ENCODE measurements at places on chromosomes 5 and 9. TPM values are rescaled to one million over a fixed set of nuclear protein-coding genes. Genes with fewer than 3 reads are reported as not detected.
A peak's percentile ranks its signal among the peaks of the same experiment; 100 is the strongest.

C6 gene
- not detected for total RNA-seq

DNA sequence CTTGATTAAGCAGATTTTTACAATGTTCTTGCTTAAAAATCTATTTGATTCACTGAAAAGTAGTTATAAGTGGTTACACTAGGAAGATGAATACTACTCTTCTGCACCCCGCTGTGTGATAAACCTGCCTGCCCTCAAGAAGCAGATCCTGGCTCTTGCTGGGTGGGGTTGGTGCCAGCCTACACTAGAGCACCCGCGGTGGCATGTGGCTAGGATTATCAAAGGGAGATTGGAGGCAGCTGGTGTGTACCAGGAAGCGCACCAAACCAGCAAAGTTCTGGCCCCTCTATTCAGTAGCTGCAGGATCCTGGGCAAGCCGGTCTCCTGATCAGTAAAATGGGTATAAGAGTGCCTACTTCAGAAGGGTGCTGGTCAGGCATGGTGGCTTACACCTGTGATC is 43.5 kb downstream of the PRLR start:
- no peak for DNase-seq

NEUROG1 gene
- total RNA-seq, result not detected

GRCh38 chr9:121376214-121376830 is 6.3 kb upstream of the STOM start:
- DNase-seq, result no peak

N4BP3 gene
- total RNA-seq, result 0.25 TPM

DNA sequence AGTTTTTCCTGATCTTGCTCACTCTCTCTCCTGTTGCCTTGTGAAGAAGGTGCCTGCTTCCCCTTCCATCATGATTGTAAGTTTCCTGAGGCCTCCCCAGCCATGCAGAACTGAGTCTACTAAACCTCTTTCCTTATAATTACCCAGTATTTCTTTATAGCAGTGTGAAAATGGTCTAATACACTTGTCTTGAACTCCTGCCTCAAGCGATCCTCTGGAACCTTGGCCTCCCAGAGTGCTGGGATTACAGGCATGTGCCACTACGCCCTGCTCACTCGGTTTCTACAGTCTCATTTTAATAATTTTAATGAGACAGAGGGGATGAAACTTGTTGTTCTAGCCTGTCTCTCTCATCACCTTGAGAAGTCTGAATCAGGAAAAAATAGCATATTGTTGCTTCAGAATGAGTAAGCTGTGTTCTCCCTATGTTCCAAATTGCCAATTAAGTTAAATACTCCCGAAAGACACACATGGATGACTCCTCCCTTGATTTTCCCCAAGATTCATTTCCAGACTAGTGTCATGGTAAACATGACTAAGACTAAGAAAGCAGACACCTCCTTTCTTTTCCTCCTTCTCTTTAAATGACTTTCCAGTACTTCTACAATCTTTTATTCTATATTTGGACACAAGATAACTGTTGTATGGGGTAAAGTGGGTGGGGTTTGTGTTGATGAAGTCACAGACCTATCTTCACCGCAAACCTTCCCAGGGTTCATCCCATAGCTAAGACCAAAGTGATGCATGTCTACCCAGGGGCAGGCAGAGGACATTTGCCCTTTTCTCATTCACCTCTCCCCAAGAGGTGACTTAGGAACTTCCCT is 7.8 kb upstream of the DNAJC18 start:
- DNase-seq, result no peak

DNA sequence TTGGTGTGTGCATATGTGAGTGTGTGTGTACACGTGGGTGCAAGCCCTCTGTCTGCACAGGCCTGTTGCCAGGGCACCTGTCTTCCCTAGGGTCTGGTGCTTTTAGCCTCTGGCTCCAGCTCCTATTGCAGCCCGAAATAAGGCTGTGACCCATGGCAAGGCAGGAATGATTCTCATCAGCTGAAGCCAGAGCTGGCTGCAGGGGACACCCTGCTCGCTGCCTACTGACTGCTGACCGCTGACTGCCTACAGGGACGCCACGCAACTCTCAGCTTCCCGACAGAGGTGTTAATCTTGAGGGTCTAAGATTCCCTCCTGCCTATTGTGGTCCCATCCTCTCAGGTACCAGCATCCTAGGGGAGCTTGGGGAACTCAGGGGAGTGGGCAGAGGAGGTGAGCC is at the start of gene MYOZ3:
Gene MYOZ3 (plus strand): TSS at position 166 of the 400 bp plus-strand sequence. CDS start 1,691 bp downstream, outside the sequence.
- DNase-seq, result no peak

DENND1A gene
- total RNA-seq, result 9.5 TPM

PCDHGA6 gene
- 1.5 TPM for total RNA-seq

- peak; percentile 48 for DNase-seq
These were observed 60.9 kb upstream of the GDNF start for GRCh38 chr5:37900692-37901091.

DNAH5 gene
- 1.5 TPM for total RNA-seq

TOR2A gene
- total RNA-seq, result 6.3 TPM

DNA sequence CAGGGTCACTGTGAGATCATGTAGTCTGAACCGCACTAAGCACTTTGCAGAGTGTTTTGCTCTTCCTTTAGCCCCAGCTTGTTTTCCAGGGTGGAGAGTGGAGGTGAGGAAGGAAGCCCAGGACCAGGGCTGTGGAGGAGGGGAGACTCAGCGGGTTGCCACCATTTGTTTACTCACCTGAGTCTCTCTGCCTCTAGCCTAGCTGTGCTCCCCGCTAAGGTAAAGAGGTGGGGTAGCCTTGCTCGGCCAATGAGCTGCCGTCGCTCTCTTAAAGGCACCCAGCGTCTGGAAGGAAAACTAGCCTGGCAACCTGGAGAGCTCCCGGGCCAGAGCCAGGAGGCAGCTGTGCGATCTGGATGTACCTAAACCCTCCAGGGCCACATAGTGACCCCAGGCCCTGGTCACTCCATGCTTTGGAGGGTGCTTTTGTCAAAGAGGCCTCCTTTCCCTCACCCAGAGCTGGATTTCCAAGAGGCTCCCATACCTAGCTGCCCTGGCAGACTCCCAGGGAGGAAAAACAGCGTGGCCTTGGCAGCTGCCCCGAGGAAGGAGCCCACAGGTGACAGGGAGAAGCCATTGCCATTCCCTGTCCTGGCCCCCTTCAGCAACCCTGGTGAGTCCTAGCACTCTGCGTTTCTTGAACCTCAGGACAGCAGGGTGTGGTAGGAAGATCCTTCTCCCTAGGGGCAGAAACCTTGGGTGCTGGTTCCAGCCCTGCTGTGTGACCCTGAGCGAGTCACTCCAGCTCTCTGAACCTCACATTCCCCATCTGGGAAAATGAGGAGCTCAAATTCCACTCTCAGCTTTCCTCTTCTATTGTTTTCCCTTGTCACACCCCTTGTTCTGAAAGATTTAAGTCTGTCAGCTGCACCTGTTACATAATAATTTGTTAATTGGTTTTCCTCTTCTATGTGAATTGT is 42.4 kb upstream of the LARP1 start:
- DNase-seq, result no peak

RCL1 gene
- 10.6 TPM for total RNA-seq

GRCh38 chr5:76701298-76701697 is 14.6 kb upstream of the F2R start:
- DNase-seq, result no peak

SLC4A9 gene
- not detected for total RNA-seq

GRCh38 chr5:112238473-112238872 is 180.6 kb downstream of the EPB41L4A start:
- no peak for DNase-seq

SPATA31A5 gene
- not detected for total RNA-seq

DNA sequence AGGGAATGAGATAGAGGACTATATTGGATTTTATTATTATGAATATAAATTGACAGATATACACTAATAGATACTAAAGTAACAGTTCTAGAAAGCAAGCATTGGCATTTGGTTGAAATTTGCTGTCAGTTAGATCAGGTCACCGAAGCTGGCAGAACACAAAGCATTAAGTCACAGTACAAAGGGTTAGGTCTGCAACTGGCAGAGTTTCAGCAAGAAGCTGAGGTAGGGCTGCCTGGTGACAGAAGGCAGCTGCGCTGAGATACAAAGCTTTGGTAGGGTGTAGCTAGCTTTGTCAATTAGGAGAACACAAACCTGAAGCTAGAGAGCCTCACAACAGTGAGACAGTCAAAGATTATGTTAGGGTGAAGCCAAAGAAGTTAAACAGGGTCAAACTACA is 6.3 kb upstream of the CSNK1G3 start:
- DNase-seq, result no peak

GRCh38 chr5:14767735-14768507 is 103.4 kb downstream of the OTULIN start:
- DNase-seq, result peak; percentile 56

- DNase-seq, result no peak
These were observed 159.3 kb downstream of the GABBR2 start for GRCh38 chr9:98549401-98549800.

- DNase-seq, result peak; percentile 88
These were observed 14.3 kb downstream of the GBGT1 start for GRCh38 chr9:133149130-133150015.

DNA sequence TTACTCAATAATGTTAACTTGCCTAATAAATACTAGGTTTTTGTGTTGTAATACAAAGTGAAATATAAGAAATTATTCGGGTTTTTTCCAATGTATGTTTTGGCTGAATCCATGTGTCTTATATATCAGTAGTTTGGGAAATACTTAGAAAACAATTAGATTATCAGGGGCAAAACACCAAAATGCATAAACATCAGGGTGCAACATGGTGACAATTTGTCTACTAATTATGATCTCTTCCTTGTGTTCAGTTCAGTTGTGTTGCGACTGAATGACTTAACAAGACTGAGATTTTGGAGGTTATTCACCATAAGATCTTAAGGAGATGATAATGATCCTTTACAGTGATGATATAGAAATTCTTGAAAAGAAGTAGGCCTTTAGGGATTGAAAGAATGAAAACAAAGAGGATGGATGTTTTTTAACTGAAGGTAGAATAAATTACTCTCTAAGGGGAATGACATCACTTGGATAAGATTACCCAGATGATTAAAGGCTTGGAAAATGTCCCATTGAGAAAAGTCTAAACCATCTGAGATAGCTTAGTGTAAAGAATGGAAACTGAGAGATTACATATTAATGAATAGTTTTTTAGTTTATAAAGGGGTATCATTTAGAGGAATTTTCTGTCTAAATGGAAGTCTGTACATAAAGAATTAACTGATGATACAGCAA is 415.8 kb downstream of the SPATA31D1 start:
- no peak for DNase-seq

NR2F1-AS1 gene
- 5.2 TPM for total RNA-seq

DNA sequence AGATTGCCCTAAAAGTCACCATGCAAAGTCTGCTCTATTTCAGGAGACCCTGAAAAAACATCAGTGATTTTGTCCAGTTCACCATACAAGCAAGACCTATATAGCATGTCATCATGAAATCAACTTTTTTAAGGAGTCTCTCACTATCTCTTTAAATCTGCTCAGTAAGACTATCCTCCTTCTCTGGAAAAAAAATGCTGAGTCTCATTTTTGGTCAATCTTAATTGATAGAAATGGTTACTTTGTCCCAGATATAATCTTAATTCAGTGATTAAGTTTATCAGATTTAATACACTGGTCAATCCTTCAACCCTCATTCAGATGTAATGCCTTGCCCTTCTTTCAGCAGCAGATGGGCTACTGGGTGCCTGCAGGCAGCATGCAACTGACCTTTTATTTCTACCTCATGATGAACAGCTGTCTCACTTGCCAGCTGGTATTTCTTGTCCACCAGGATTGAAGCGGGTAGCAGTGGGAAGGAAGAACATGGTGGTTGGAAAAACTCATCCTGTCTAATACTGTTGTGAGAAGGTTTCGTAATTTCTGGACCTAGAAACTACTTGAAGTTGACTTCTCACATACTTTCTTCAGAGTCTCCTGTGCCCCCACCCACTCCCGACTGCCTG is 375.3 kb downstream of the DNAH5 start:
- no peak for DNase-seq

DNA sequence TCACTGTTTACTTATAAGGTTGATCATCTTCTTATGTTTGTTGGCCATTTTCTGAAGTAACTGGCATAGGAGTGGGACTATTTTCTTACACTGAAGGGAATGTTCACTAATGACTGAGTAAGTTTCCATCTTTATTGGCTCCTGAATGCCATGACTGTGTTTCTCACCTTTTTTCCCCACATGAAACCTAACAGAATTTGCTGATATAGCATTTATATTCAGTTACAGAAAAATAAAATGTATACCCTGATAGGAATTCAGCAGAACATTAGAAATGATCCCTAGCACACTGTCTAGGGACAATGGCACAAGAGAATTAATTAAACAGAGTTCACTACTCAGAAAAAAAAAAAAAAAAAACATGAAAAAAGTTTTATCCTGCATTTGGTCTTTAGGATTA is 1465.1 kb upstream of the C9orf72 start:
- no peak for DNase-seq

DNA sequence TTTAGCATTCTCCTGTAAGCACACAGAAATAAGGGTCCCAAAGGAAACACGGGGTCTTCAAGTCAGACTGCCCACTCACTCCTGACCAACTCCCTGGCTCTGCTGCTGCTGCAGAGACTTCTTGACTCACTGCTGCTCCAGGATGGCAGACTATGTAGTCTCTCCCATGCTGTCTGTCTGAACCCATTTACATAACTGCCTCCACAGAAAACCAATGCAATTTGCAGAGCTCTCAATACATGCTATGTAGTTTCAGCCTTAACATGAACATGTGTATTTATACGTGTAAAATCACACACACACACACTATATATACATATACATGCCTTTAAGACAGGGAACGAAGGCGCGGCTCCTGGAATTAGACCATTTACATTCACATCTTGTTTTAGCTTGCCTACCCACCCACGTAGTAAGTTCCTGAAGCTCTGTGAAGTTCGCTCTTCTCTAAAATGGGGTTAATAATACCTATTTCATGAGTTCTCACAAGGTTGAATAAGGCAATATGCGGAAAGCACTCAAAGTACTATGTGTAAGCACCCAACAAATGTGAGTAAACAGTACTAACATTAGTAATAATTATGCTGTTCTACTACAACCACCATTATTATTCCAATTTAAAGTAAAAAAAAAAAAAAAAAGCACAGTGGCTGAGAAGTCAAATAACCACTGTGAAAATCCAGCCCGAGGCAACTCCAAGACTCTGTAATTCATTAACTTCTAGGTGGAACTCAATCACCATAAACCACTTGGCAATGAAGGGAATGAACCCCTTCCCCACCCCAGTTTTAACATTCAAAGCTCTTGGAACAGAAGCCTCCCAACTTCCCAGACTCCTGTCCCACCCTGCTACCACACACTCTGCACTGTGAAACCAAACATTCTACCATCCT is 31.8 kb downstream of the PRELID2 start:
- DNase-seq, result no peak

DNA sequence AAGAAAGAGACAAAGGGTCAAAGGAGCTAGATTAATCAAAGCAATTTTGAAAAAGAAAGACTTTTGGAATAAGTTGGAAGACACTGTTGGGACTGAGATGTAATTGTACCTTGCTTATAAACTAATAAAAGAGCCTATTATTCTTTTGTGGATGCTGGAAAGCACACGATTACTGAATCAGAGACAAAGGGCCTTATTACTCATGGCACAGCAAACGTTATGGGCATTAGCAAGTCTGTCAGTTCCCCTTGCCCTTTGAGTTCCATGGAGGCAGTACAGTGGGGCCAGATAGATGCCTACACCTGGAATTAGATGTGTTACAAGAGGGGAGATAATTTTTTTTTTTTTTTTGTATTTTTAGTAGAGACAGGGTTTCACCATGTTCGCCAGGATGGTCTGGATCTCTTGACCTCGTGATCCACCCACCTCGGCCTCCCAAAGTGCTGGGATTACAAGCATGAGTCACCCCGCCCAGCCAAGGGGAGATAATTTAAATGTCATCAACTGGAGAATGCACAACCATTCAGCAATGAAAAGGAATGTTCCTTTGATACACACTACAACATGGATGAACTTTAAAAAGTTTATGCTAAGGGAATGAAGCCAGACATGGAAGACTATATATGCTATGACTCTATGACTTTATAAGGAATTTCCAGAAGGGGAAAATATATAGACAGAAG is 128.9 kb downstream of the STARD4 start:
- no peak for DNase-seq

Data from H4 (cell line).